ENCODE measurements at places on chromosomes 6 and 20.

- DNase-seq: no peak
Observed at GRCh38 chr6:147586044-147586443, 77.6 kb downstream of the SAMD5 start.

GRCh38 chr20:24334830-24335229 lies 134.6 kb upstream of the SYNDIG1 start:
- no peak for DNase-seq

- no peak for DNase-seq
Observed at GRCh38 chr6:97023982-97024381, 99.5 kb downstream of the KLHL32 start.

- DNase-seq: no peak
Observed at GRCh38 chr20:872855-873520, 39.5 kb downstream of the FAM110A start.

GRCh38 chr6:137036566-137037300 lies 8.0 kb downstream of the IL20RA start:
- DNase-seq: no peak

GRCh38 chr6:34901930-34902329 lies 12.9 kb downstream of the ANKS1A start:
- DNase-seq: no peak

- no peak for DNase-seq
Observed at GRCh38 chr6:42200035-42200434, 5.3 kb upstream of the GUCA1B start.

DNA sequence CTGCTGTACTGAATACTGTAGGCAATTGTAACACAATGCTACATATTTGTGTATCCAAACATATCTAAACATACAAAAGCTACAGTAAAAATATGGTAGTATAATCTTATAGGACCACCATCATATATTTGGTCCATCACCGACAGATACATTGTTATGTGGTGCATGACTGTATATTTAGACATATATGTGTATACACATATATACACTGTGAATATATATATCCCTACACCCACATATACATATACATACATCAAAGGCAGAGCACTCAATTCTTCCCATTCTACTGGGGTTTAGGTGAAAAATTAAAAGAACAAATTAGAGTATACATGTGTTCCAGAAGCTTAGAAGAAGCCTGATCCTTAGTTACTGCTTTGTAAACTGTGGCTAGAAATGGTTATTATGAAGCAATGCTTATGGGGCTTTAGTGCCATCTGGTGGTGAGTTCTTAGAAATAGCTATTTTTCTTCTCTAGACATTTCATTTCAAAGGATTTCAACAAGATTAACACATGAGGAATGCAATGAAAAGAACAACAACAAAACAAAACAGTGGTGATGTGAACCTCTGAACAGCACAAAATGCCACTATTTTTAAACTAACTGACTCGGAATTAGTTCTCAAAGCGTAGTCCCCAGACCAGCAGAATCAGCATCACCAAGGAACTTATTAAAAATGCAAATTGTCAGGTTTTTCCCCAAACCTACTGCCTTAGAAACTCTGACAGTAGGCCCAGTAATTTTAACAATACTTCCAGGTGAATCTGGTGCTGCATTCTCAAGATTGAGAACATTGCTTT lies 38.0 kb downstream of the PKHD1 start:
- peak; percentile 32 for DNase-seq

GRCh38 chr20:32004963-32005362 lies 5.3 kb upstream of the CCM2L start:
- no peak for DNase-seq

GRCh38 chr6:14819840-14820420 lies 425.9 kb upstream of the JARID2 start:
- DNase-seq: no peak

GRCh38 chr20:45416917-45417316 lies 976 bp downstream of the PIGT start:
- DNase-seq: no peak

DNA sequence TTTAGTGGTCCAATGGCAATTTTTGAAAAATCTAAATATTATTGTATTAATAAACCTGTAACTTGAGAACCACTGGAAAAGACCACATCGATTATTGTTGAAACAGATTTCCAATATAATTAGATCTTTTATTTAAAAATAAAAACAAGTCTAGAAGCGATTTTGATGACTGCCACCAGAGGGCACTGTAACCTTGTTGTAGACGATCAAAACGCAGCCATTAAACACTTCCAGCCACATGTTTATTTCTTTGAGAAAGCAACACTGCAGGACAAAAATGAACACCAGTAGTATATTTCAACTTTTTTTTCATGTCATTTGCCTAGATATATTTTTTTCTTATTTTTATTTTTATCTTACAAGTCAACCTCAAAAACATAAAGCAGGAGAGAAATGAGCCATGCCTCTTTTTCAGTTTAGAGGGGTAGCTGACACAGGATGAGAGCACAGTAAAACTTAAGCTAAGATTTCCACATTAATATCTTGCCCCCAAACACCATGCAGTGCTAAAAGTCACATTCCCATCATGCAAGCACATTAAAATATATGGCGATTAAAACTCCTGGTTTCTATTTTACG lies 115.4 kb downstream of the OPRM1 start:
- DNase-seq: peak; percentile 79

DNA sequence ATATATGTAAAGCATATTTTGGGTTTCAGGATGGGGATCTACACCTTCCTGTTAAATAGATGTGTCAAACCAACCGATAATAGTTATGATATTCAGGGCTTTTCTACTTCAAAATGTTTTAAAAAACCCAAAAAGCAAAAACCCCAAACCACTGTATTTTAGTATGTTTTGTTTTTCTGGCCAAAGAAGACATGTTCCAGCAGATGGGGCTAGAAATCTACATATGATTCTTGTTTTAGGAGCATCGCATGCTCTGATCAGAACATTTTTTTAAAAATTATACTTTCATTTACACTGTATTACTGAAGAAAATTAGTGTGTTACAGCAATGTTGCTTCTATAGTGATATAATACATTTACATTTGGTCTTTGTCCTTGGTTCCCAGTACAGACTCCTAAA lies 11.0 kb downstream of the RMND1 start:
- peak; percentile 54 for DNase-seq

- DNase-seq: no peak
Observed at GRCh38 chr6:1679688-1680068, 70.0 kb downstream of the FOXC1 start.

GRCh38 chr6:142400495-142400894 lies 98.7 kb downstream of the ADGRG6 start:
- DNase-seq: no peak

DNA sequence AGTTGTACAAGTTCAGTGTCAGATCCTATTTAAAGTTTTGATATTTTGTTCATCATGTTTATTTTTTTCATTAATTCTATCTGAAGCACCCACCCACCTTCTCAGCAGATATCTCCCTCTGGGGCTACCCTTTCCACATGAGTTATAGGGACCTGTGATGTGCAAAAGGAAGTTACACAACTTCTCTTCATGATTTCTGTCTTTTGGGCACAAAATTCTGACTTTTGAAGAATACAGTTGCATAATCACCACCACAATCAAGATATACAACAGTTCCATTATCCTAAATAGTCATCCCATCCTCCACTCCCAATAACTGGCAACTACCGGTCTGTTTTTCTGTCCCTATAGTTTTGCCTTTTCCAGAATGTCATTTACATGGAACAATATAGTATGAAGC lies 13.8 kb upstream of the FUCA2 start:
- no peak for DNase-seq

- no peak for DNase-seq
Observed at GRCh38 chr6:169857343-169858292, 106.2 kb downstream of the ERMARD start.

- DNase-seq: peak; percentile 35
Observed at GRCh38 chr6:156423829-156424228, 353.3 kb upstream of the ARID1B start.

- no peak for DNase-seq
Observed at GRCh38 chr6:108612852-108613251, 52.1 kb downstream of the FOXO3 start.

GRCh38 chr6:107819964-107820337 lies 4.2 kb downstream of the SCML4 start:
- DNase-seq: peak; percentile 49

DNA sequence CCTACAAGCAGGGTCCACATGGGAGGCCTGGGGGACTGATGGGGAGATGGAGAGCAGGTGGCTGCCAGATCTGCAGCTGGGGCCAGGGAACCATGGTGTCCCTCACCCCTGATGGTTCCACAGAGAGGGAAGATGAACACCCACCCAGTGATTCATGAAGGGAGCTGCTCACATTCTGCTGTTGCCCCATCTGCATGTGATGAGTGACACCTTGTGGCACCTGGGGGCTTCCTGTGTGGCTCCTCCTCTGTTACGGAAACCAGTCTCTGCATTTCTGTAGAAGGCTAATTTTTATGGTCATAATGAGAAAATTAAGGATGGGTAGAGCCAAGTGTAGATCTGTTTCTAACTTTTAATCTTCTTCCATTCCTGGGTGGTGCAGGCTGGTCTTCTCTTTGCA lies 217.1 kb downstream of the SMOC2 start:
- no peak for DNase-seq

DNA sequence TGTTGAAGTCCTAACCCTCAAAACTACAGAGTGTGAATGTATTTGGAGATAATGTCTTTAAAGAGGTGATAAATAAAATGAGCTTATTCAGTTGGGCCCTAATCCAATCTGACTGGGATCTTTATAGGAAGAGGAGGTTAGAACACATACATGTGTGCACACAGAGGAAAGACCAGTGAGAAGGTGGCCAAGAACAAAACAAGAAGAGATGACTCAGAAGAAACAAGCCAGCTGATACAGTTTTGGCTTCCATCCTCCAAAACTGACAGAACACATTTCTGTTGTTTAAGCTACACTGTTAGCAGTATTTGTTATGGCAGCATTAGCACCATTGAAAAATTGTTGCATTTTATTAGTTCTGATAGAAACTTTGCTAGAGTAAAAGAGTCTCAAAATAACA lies 609.3 kb upstream of the IMPG1 start:
- DNase-seq: no peak

DNA sequence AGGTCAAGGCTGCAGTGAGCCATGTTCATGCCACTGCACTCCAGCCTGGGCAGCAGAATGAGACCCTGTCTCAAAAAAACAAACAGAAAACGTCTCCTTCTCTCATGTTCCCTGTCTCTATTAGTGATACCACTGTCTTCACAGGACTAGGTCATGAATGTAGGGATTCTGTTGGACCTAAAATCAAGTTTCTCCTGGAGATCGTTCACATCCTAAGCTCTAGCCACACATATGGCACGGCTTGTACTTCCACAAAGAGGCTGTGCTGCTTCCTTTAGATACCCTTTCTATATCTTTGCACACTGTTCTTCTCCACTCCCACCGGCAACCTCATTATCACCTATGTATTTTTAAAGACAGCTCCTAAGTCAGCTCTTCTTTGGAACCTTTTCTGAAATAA lies 96.5 kb downstream of the ADGRG6 start:
- no peak for DNase-seq

- DNase-seq: no peak
Observed at GRCh38 chr20:44728801-44729443, 13.8 kb downstream of the CCN5 start.

DNA sequence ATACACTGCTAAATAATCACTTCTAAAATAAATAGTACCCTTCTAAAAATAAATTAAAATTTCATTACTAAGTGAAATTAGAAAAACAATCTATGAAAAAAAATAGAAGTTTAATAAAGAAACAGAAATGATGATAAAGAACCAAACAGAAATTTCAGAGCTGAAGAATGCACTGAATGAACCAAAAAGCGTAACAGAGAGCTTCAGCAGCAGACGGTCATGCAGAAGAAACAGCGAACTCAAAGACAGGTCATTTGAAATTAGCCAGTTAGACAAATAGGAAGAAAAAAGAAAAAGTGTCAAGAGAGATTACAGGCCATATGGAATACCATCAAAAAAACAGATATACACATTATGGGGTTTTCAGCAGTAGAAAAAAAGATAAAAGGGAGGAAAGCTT lies 706.7 kb downstream of the TBC1D32 start:
- DNase-seq: no peak
